ENCODE measurements at places on chromosomes 7 and 10. TPM values are rescaled to one million over a fixed set of nuclear protein-coding genes. Genes with fewer than 3 reads are reported as not detected.

The OGDHL gene
- total RNA-seq, result 6.9 TPM

The EGFR gene
- total RNA-seq, result 5.3 TPM

- no peak for DNase-seq
Measured at GRCh38 chr7:92685136-92686042, 95.2 kb upstream of the FAM133B start.

DNA sequence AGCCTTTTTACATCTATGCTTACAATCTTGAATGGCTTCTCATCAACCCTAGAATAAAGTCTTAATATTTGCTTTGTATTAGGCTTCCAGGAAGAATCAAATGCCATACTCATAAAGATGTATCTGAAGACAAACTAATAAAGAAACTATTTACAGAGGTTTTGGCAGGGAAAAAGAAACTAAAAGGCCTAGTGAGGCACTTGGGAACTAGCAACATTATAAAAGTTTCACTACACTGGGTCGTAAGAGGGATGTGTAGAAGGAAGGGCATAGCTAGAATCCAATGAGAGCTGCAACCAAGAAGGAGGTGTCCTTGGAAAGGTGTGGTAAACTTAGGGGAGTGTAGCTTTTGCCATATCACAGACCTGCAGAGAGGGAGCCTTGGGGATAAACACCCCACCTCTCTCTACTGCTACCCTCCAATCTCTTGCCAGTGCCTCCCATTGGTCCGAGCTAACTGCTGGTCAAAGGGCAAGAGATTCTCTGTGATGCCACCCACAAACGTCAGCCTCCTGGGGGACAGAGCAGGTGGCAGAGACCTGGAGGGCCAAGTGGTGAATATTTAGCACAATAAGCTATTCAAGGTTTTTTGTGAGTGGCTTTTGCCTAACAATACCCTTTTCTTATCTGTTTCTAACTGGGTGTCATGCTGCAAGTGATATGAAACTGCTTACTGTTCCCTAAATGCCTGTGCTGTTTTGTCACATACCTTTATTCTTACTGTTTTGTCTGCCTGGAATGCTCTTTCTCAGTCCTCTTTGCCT lies 60.7 kb downstream of the CPED1 start:
- DNase-seq, result no peak

GRCh38 chr10:30178356-30178964 lies 119.1 kb upstream of the JCAD start:
- DNase-seq, result no peak

The PKD2L1 gene
- total RNA-seq, result not detected

The TBX20 gene
- total RNA-seq, result not detected

The SPDYE9 gene
- under 0.01 TPM for total RNA-seq

The FAM25C gene
- total RNA-seq, result not detected

- DNase-seq, result no peak
Measured at GRCh38 chr10:68861253-68861652, 33.9 kb downstream of the STOX1 start.

DNA sequence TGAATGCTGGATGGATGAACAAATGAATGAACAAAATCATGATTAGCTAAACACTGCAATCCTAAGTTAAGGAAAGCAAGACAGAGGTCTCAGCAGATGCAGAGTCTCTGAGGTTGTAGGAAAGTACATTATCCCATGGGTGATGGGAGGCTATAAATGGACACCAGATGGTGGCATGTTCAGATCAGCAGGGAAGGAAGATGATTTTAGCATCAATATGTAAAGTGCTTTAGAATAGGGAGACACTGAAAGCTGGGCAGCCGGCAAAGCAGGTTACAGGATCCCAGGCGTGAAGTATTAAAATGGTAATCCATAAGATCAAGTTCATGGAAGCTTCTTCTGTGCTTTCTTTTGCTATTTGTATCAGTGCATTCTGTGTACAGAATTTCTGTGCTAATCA lies 7.9 kb upstream of the RAPGEF5 start:
- no peak for DNase-seq

The CLDN12 gene
- 45.2 TPM for total RNA-seq

GRCh38 chr7:127616724-127617123 lies 1.2 kb downstream of the PAX4 start:
- DNase-seq, result no peak

- DNase-seq, result no peak
Measured at GRCh38 chr7:95405800-95406199, 9.6 kb upstream of the PON3 start.

GRCh38 chr7:11709196-11709595 lies 122.8 kb downstream of the THSD7A start:
- DNase-seq, result no peak

GRCh38 chr7:73727952-73728351 lies 8.5 kb upstream of the STX1A start:
- no peak for DNase-seq

The ITIH5 gene
- total RNA-seq, result 14.7 TPM

GRCh38 chr7:79332091-79332490 lies 121.4 kb downstream of the MAGI2 start:
- no peak for DNase-seq

GRCh38 chr7:153657182-153657800 lies 394.9 kb upstream of the DPP6 start:
- DNase-seq, result no peak

GRCh38 chr7:132009778-132010177 lies 453.4 kb upstream of the PODXL start:
- no peak for DNase-seq

- no peak for DNase-seq
Measured at GRCh38 chr10:97074256-97075145, 111.3 kb downstream of the SLIT1 start.

- no peak for DNase-seq
Measured at GRCh38 chr10:54985732-54986131, 184.7 kb upstream of the PCDH15 start.

GRCh38 chr7:154388412-154388811 lies 336.2 kb downstream of the DPP6 start:
- no peak for DNase-seq

DNA sequence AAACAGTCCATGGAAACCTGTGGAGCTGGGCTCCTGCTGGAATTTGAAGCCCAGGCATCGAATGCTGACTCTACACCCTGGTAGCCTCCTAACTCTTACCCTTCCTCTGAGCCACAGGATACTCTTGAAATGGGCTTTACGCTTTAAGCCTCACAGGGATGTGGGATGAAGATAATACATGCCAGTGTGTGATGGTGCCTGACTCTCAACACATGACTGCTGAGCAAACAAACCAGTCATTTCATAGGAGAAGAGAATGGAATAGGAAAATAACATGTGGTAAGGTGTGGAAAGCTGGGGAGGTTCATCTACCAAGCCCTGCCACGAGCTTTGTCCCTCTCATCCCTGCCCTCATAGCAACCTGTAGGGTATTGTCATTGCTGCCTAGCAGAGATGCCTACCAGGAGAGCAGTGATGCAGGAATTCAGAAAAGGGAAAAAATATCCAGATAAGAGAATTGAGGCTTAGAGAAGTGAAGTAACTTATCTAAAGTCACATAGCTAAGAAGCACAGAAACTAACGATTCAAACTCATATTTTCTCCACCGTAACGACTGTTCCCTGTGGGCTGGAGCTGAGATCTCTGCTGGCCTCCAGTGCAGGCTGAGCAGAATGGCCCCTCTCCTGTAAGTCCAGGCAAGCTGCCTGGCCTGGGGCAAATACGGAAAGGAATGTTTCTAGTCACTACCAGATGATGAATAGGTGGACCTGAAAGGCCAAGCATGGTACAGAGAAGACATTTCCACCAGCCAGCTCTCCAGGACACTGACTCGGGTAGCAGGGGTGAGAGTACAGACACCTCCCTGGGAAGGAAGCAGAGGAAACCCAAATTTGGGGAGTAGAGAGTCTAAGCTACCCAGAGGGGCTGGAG lies 90.2 kb upstream of the DUSP5 start:
- DNase-seq, result no peak

- no peak for DNase-seq
Measured at GRCh38 chr10:114412907-114413797, 8.8 kb upstream of the AFAP1L2 start.

The ADAMTS14 gene
- total RNA-seq, result 0.41 TPM

DNA sequence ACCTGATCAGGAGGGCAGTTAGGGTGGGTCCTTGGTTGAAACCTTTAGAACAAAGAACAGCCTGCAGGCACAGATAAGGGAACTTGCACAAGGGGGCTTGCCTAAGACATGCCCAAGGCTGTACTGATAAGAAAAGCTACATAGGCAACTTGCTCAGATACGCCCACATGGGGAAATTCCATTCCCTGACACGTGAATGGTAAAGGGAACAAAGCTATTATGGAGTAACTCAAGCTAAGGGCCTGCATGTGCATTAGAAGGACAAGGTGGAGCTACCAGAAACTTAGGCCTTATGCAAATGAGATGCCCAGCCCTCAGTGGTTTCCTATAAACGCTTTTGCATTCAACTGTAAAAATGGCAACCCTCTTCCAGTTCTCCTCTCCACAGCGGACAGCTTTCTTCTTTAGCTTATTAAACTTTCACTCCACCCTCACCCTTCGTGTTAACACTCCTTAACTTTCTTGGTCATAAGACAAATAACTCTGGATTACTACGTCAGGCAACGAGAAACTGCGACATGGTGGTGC lies 1192.1 kb upstream of the CELF2 start:
- DNase-seq, result no peak

The MTPN gene
- total RNA-seq, result 170 TPM

The NDUFB8 gene
- 132 TPM for total RNA-seq

DNA sequence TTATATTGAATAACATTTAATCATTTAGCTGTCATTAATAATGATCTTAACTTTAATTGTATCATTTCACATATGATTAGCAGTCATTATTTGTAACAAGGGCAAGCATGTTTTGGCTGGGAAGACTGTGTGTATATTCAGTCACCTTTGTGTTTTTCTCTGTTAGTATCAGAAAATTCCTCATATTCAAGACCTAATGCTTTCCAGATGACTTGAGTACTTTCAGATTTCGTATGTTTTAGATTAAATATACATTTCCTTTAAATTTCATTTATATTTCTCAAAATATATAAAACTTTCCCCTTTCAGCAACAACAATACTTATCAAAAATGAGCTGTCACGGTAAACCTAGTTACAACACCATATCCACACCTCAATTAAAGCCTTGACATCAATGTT lies 6.3 kb upstream of the CACNA2D1 start:
- no peak for DNase-seq

DNA sequence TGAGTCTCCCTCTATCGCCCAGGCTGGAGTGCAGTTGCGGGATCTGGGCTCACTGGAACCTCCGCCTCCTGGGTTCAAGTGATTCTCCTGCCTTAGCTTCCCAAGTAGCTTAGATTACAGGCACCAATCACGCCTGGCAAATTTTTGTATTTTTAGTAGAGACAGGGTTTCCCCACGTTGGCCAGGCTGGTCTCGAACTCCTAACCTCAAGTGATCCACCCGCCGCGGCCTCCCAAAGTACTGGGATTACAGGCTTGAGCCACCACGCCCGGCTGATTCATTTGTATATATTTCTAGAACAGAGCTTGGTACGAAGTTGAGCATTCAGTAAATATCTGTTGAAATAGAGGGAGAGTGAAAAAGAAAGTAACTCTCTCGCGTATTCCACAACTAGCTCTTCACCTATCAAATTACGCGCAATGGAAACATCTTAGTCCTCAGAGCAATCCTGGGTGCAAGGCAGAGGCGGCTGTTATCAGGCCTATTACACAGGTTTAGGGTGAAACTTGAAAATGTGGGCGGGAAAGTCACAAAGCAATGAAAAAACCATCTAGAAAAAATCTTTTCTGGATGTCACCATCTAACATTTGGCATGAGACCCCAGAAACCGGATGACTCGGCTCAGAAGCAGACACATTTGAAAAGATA lies 707 bp upstream of the GHITM start:
- no peak for DNase-seq

DNA sequence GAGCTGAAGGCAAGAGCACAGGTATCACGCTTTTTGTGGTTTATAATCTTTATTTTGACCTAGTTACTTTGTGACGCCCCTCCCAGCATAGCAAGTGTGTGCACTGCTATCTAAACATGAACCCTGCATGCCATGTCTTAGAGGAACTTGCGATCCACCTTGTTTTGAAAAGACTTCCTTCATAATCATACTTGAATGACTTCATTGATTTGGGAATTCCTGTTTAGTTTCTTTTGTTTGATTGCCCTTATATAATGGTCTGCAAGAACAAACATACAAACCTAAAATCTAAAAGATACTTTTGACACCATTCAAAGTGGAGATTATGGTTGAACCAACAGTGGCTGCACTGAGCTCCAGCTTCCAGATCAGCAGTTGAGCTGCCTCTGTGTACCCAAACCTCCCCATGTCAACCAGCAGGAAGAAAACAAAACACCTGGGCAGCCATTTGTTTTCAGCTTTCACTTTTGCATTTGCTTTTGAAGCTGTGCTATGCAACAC lies 132.6 kb downstream of the CELF2 start:
- DNase-seq, result no peak

DNA sequence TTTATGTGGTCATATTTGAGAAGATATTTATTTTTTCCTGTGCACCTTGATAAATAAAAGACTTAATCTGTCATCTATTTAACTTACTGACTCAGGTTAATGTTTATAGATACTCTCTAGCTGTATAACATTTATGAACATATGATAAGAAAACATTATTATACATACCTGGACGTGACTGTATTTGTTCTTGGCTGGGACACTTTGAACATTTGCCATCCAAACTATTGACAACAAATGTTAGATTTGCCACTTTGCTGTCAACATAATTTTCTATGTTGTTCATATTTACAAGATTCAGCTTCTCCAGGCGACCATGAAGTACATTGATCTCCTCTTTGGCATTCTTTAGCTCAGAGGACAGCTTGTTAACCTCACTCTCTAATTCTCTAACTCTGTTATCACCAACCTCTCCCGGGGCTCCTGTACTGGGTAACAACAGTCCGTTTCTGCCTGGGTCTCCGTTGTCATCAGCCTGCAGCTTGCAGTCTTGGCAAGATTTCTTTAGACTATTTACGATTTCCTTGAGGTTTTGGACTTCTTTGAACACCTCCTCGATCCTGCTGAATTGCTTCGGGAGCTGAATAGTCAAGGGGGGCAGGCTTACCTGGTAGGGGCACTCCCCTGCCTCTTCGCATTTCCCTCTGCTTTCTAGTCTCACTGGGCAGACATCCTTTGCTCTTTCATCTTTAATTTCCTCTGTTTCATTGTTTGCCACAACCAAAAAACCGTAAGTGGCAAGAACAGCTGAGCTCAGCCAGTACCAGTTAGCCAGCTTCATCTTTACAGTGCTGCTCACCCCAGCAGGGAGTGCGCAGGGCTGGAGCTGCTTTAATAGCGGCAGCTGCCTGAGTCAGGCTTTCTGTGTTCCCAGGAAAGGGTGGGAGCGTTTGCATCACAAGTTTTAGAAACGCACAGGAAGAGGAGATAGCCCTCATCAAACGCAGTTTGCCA lies at the start of gene FGL2:
TSS of gene FGL2 (minus strand) at position 807 of the 954 bp plus-strand sequence. CDS start at position 781, 26 bp downstream.
- peak; percentile 34 for DNase-seq

The GIMAP6 gene
- total RNA-seq, result 6.9 TPM

The LLCFC1 gene
- total RNA-seq, result not detected

GRCh38 chr10:114357515-114357996 lies 46.7 kb downstream of the AFAP1L2 start:
- DNase-seq, result no peak

DNA sequence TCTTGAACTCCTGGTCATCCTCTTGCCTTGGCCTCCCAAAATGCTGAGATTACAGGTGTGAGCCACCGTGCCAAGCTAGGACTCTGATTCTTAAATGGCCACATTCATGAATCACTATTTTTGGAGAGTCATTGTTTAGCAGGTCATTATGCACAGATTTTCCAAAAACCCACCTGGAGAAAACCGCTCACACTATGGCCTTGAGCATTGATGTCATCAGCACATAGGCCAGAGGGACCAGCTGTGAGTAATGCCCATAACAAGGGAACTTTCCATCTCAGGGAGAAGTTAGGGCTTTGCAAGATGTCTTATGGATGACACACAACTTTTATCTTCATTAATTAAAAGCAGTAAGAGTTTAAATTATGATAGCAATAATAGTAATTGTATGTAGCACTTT lies 86.4 kb upstream of the KIF5B start:
- DNase-seq, result no peak

All from frontal cortex (tissue), 4 donors.